EH (cell line): ENCODE measurements at places on chromosomes 1 and 21.

DNA sequence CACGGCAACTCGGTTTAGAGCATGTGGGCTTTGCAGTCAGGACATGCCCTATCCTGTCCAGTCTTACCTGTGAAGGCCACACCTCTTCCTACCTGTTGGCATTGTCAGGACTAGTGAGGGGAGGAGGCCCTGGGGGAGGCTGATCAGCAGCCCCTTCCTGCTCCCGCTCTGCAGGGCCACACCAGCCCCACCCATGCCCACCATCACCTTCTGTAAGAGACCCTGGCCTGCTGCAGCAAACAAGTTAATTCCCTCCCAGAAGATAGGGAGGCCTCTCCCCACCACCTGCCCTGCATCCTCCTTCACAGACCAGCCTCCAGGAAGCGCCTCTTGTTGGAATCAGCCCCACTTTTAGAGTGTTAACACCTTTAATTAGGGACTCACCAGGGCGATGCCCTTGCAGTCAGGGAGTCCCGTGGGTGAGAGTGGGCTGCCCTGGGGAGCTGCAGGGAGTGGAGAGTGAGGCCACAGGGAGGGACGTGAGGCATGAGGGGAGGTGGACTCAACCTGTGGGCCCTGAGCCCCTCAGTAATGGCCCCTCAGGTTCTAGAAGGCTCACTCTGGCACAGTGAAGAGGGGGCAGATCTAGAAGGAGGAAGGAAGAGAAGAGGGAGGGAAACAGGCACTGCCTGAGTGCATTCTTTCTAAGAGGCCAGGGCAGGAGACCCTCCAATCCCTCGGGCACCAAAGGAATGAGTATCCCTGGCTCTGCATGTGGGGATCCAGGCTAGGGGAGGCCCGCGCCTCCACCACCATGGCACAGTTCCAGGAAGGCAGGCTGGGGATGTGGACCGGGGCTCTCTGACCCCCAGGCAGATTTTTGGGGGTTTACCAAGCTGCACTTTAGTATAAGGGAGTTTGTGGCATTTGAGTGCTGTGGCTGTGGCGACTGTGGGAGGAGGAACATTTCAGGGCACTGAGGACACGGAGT lies 8.2 kb downstream of the UMODL1 start:
- DNase-seq: no peak

GRCh38 chr1:162753998-162754585 lies 36.4 kb upstream of the HSD17B7 start:
- peak; percentile 77 for DNase-seq

GRCh38 chr1:42454403-42454802 lies 1.4 kb downstream of the ZMYND12 start:
- DNase-seq: no peak

DNA sequence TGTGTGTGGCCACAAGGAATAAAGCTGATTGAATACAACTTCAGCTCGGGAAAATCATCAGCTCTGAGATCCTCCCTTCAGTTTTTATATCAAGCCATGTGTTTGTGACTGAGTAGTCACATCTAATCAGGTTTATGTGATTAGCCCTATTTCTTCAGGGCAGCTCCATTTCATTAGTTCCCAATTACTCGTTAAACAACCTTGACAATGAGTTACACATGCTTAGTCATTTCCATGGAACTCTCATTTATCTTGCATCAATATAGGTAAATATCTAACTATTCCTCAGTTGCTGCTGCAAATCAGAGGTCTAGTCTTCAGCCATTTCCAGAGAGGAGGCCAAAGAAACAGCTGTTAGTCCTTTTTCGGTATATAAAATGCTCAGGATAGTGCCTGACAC lies 16.3 kb downstream of the CRB1 start:
- no peak for DNase-seq

DNA sequence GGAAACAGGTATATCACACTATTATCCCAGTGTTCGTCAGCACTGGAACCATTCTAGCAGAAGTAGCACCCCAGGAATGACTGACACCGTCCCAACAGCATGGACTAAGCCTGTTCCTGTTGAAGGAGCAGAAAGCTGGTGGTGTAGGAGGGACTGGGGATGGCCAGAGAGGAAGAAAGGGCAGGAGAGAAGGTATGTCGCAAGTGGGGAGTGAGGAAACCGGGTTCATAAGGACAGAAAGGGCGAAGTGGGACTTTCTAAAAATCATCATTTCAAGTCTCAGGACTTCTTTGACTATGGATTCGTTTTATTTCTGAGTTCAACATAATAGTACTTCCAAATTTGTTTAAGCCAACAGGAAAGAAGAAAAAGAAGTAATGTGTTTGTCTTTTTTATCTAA lies 19.7 kb upstream of the MX1 start:
- DNase-seq: no peak

GRCh38 chr1:74334147-74334546 lies 99.0 kb downstream of the TNNI3K start:
- DNase-seq: no peak

- DNase-seq: peak; percentile 17
These were observed 64.8 kb upstream of the IPO9 start for GRCh38 chr1:201764166-201764565.

DNA sequence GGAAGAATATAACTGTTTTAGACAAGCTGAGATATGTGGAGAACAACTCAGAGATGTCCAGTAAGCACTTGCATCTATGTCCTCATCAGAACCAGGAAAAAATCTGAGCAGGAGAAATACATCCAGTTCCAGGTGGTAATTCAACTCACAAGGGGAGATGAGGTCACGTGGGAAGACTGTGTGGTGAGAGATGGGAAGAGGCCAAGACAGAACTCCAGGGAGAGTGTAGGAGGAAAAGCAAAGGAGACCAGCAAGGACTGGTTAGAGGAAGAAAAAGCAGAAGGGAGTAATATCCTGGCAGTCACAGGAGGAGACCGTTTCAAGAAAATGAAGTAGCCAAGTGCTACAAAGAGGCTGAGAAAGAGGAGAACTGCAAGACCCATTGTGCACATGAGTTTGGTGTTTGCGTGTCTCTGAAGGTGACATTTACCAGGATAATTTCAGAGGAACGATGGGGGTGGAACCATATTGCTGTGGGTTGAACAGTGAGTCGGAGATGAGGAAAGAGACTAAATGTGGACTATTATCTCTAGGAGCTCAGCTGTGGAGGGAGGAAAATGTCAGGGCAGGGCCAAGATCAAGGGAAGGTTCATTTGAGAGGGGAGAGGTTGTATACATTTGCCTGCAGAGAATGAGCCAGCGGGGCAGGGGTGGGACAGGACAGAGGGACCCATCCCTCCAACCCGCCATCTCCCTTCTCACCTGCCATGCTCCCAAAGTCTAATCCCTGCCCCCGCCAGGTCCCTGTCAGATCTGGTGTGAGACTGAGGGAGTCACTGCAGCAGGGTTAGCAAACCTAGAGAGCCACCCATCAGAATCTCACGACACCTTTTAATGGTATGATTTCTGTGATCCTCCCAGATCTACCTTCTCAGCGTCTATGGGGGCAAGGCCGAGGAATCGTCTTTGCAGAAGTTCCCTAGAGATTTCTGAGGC lies 24.9 kb downstream of the SUSD4 start:
- no peak for DNase-seq

GRCh38 chr1:91007827-91008226 lies 14.0 kb downstream of the ZNF644 start:
- no peak for DNase-seq
